Upper lobe of left lung (tissue), 6 donors: ENCODE measurements at places on chromosomes 5 and 9. TPM values are rescaled to one million over a fixed set of nuclear protein-coding genes. Genes with fewer than 3 reads are reported as not detected.

GRCh38 chr9:82363198-82363597, 374.6 kb downstream of the SPATA31D1 start:
- no peaks in the 10 kb centered on the region for H3K27me3 ChIP-seq
- H3K36me3 ChIP-seq, result no peaks in the 10 kb centered on the region
- no peaks in the 10 kb centered on the region for H3K4me1 ChIP-seq
- no peak overlapping the region for H3K4me3 ChIP-seq
- no peak for DNase-seq

GRCh38 chr5:129716235-129716634, 31.7 kb upstream of the MINAR2 start:
- no peaks in the 10 kb centered on the region for H3K27me3 ChIP-seq
- DNase-seq, result no peak
- H3K4me3 ChIP-seq, result no peak overlapping the region
- no peaks in the 10 kb centered on the region for H3K36me3 ChIP-seq

DNA sequence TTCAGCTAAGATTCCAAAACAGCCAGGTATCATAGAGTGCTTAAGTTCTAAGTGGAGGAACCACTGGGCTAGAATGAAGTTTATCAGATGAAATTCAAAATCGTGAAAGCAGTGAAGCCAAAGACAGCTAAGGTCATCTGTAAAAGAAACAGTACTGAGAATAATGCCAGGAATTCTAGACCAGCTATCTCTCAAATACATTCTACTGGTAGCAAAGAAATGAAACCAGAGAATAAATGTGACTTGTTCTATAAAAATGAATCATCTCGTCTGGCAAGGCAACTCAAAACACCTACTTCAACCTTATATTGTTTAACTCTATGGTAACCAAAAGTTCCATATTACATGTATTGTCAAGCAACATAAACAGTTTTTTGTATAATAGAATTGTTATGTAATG, 51.3 kb upstream of the RGMB start:
- DNase-seq, result no peak
- no peak overlapping the region for H3K27ac ChIP-seq
- no peaks in the 10 kb centered on the region for H3K36me3 ChIP-seq
- no peaks in the 10 kb centered on the region for H3K4me1 ChIP-seq

DNA sequence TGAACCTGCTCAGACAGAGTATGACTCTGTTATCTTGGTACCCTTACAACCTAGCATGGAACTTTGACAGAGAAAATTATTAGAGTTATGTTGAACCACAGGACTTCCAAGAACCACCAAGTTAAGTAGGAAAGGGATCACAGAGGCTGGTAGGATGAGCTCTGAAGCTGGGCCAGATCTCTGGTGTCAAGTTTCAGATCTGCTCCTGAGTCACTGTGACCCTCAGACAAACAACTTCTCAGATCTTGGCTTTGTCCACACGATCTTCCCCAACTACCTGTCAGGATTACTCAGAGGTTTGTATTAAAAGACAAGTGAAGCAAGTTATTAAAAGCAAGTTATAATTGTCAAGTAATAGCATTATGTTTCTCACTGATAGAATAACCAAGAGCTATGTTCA, 189.0 kb downstream of the SEC61B start:
- no peak overlapping the region for H3K4me3 ChIP-seq
- H3K4me1 ChIP-seq, result no peaks in the 10 kb centered on the region
- no peak for DNase-seq
- no peaks in the 10 kb centered on the region for H3K36me3 ChIP-seq
- no peak overlapping the region for H3K27ac ChIP-seq
- H3K27me3 ChIP-seq, result no peaks in the 10 kb centered on the region

The C9 gene
- total RNA-seq, result 0.31 TPM

The LHX3 gene
- total RNA-seq, result not detected
